ENCODE measurements at places on chromosomes 11 and 22.

- no peak for DNase-seq
Observed at GRCh38 chr11:31799435-31800397, 11.4 kb downstream of the PAX6 start.

- DNase-seq, result no peak
Observed at GRCh38 chr11:114880442-114880841, 202.1 kb downstream of the NXPE2 start.

GRCh38 chr11:21411104-21411503 lies 741.7 kb downstream of the NELL1 start:
- no peak for DNase-seq

DNA sequence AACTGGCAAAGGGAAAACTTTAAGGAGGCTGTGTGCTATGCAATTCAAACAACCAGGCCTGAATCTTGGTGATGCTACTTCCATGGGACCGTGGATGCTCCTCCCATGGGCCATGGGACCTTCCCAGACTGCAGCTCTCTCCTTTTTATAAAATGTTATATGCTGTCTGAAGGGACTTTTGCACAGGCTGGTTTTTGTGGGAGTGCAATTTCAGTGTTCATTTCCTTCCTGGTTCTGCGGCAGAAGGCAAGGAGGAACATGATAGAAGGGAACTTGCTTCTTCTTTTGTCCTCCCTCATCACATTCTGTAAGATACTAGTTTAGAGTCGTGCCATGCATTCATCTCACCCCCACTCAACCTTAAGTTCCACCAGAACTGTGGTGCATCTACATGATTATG lies 68.9 kb downstream of the C11orf58 start:
- DNase-seq, result no peak

DNA sequence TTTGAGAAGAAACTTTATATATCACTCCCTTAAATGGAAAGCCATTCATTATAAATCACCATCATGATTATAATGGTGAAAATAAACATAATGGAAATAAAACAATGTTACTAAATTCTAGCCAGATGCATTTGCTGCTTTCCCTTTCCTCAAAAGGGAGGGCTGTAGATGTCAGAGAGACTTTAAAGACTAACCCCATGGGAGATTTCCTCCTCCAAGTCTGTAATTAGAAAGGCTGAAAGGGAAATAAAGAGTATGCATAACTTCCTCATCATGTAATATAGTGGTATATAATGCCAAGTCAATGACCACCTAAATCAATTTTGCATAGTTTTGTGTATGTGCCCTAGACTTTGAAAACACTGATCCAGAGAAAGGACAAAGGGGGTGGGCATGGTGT lies 6.4 kb downstream of the CD6 start:
- no peak for DNase-seq

GRCh38 chr11:36091256-36091811 lies 147.5 kb downstream of the LDLRAD3 start:
- DNase-seq, result peak; percentile 94

GRCh38 chr11:16313846-16314245 lies 42.5 kb downstream of the SOX6 start:
- DNase-seq, result no peak

GRCh38 chr11:93608364-93608763 lies 53.1 kb upstream of the CEP295 start:
- no peak for DNase-seq

DNA sequence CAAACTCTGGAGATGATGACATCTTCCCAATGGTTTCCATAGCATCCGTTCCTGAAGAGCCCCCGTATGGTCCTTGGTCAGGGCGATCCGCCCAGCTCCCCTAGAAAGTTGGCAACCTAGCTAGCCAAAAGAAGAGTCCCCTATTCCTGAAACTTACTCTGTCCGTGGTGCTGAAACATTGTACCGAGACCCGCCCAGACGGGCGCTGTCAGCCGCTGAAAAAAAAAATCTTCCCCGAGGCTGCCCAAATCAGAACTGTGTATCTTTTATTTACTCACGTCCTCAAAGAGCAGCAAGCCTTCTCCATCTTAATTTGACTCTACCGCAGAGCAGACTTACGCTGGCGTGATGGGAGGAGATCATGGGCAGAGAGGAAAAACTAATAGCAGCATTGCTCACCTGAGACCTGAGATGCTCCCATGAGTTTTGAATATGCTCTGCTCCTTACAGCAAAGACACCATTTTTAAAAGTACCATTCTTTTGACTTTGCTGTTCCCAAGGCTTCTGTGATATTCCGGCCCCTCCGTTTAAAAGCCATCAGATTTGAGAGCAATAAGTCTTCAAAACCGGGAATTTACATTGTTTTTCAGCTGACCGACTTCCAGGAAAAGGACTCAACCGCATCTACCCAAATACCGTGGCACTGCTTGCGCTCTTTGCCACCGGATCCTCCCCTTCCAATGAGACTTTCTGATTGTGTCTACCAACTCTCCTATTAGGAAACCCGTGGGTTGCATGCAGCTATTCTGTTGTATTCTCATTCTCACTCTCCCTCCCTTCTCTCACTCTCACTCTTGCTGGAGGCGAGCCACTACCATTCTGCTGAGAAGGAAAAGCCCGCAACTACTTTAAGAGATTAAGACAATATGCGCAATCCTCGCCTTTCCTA lies at the start of gene SLC17A6:
SLC17A6 (plus strand) TSS at position 786 of the 890 bp plus-strand sequence. CDS start 153 bp downstream, outside the sequence.
- DNase-seq, result peak; percentile 16

GRCh38 chr22:24834845-24835570 lies 29.0 kb downstream of the SGSM1 start:
- DNase-seq, result no peak

DNA sequence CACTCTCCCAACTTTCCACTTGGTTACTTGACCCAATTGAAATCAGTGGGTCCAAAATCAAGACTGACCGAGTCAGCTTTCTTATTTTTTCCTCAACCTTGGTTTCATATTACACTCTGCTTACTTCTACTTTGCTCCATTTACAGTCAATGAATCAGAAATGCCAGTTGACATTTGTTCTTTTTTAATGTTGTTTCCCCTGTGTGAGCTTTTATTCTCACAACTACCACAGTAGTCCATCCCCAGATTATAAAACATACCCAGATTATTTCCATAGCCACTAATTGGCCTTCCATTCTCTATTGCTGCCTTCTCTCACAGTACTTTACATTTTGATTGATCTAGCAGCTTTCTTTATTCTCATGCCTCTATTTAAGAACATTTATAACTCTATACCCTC lies 50.0 kb downstream of the DNAJC24 start:
- DNase-seq, result peak; percentile 17

- DNase-seq, result no peak
Observed at GRCh38 chr22:17112491-17113042, 8.6 kb downstream of the TMEM121B start.
